ENCODE measurements at places on chromosomes 2 and 18. TPM values are rescaled to one million over a fixed set of nuclear protein-coding genes. Genes with fewer than 3 reads are reported as not detected.

DNA sequence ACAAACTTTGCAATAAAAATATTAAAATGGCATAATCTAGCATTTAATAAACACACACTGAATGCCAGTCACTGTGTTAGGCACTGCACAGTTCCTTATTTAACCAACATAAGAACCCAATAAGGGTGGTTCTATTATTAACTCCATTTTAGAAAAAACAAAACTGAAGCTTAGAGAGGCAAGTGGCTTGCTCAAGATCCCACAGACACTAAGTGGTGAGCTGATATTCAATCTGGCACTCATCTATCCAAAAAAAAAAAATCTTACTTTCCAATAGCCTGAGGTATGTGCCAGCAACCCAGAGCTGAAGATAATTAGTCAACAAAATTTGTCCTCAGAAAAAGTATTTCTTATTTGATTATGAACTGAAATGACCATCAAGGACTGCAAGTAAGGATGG, 799 bp downstream of the CYTIP start:
- H3K4me1 ChIP-seq = peaks cover 13% of the 10 kb centered on the region
- H3K4me3 ChIP-seq = peak overlapping the region; percentile 74
- no peak for DNase-seq
- H3K36me3 ChIP-seq = no peaks in the 10 kb centered on the region
- peak overlapping the region; percentile 96 for H3K27ac ChIP-seq

DNA sequence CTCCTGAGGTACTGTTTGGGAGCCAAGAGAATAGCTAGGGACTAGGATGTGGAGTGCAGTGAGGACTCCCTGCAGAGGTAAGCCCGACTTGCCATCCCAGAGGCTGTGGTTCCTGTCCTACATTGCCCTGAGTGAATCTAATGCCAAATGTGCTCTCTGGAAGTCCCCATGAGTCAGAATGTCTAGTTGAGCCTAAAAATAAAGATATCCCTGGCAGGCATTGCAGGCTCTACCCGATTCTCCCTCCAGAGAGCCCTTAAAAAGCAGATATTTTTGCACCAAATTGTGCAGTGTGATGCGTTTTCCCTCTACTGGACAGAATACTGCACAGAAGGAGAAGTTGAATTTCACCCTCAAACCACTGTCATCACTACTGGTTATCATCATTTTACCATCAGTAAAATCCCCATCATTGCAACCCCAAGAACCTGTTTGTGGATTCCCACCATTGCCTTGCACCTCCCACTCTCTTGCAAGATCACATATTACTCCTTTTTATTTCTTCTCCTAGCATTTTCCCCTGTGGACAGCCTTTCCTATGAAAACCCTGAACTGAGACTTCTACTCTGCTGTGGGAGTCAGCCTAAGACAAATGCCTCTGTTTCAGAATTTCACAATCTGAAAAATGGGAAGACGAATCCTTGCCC, 98.0 kb downstream of the MARCHF4 start:
- DNase-seq = no peak
- no peak overlapping the region for H3K4me3 ChIP-seq
- H3K4me1 ChIP-seq = no peaks in the 10 kb centered on the region
- H3K36me3 ChIP-seq = no peaks in the 10 kb centered on the region
- peaks cover 3% of the 10 kb centered on the region for H3K27me3 ChIP-seq

- no peak overlapping the region for H3K4me3 ChIP-seq
- peaks cover 14% of the 10 kb centered on the region for H3K27me3 ChIP-seq
- peaks cover 19% of the 10 kb centered on the region for H3K36me3 ChIP-seq
- no peak overlapping the region for H3K27ac ChIP-seq
- DNase-seq = no peak
Measured at GRCh38 chr2:85606116-85606455, 3.6 kb upstream of the TMEM150A start.

DNA sequence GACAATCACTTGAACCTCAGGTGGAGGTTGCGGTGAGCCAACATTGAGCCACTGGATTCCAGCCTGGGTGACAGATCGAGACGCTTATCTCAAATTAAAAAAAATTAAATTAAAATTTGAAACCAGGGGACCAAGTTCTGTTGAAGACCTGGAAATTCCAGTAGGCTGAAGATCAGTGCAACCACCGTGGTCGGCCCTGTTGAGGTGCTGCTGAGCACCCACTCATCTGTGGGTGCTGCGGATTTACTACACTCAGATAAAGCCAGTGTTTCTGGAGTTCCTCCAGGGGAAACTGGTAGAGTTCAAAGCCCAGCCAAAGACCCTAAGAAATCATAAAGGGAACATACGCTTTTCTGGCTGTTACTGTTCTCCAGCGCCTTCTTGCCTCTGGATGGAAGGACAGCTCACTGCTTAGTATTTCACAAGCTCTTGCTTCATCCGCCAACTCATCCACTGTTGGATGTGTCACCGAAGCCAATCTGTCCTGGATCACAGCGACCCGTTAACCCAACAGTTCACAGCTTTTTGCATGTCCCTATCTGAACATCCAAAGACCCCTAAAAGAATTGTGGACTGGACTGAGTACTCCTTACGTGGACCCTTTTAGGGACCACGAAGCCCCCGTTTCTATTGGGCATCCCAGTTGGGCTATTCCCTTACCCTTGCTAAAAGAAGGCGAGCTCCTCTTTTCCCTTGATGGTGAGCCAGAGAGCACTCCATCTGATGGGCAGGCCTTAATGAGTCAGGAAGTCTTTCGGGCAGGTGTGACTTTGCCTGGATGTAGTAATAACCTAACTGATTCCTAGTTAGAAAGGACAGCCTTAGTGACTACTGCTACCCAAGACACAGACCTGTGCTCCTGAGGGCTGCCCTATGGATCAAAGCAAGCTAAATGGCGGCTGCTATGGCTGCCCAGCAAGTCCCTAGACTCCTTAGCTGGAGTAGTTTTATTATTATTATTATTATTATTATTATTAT, 6.0 kb upstream of the ALPP start:
- no peak overlapping the region for H3K27ac ChIP-seq
- no peak for DNase-seq
- H3K36me3 ChIP-seq = no peaks in the 10 kb centered on the region
- H3K27me3 ChIP-seq = peaks cover 2% of the 10 kb centered on the region
- no peak overlapping the region for H3K4me3 ChIP-seq
- no peaks in the 10 kb centered on the region for H3K4me1 ChIP-seq

CFAP221 gene
- total RNA-seq = 0.14 TPM

TRABD2A gene
- 1.6 TPM for total RNA-seq
